ENCODE measurements at places on chromosomes 7 and 10. TPM values are rescaled to one million over a fixed set of nuclear protein-coding genes. Genes with fewer than 3 reads are reported as not detected.
A peak's percentile ranks its signal among the peaks of the same experiment; 100 is the strongest.

DNA sequence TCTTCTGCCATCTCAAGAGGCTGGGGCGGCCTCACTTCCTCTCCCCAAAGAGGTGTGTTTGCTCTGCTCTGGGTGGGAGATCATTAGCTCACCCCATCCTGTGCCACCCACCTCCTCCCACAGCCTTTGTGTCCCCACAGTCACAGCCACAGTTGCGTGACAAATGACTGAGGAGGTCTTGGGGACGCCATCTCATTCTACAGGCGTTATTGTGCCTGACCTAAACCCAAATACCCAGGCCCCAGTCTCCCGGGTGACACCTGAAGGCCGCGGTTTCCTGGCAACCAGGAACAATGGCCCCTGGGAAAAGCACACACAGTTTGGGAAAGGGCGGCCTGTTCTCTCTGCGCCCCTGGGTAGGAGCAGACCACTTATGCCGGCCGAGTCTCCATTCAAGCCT is 51.6 kb downstream of the SLIT1 start:
- no peak for ATAC-seq

Gene HOXA1
- not detected for total RNA-seq

- ATAC-seq, result peak; percentile 38
These were observed 496 bp downstream of the BRI3 start for GRCh38 chr7:98281757-98282606.

GRCh38 chr10:70376436-70377378 is 5.7 kb downstream of the LRRC20 start:
- no peak for ATAC-seq

GRCh38 chr10:43284341-43284910 is 17.6 kb upstream of the RASGEF1A start:
- no peak for ATAC-seq

GRCh38 chr7:102427019-102427405 is 6.4 kb upstream of the ORAI2 start:
- ATAC-seq, result no peak

- no peak for ATAC-seq
These were observed 57.3 kb downstream of the ADARB2 start for GRCh38 chr10:1679821-1680650.
